ENCODE measurements at places on chromosomes 2 and 18.
A peak's percentile ranks its signal among the peaks of the same experiment; 100 is the strongest.

- DNase-seq, result no peak
Observed at GRCh38 chr2:155035308-155035707, 336.8 kb downstream of the KCNJ3 start.

DNA sequence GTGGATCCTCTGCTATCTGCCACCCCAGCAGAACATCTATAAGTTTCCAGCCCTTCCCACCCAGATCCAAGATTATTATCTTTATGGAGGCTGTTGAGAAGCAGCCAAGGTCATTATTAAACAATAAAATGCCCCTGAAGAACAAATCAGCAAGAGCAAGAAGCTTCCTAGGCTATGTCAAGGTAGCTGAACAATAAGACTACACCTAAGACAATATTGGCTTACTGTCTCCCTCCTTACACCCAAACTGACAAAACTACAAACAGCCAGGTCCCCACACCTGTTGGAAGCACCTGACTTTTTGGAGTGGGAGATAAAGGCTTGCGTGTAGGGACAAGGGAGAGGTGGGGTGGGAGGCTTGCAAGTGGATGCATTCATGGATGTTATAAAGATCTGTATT, 128.5 kb downstream of the SPTBN1 start:
- DNase-seq, result no peak

DNA sequence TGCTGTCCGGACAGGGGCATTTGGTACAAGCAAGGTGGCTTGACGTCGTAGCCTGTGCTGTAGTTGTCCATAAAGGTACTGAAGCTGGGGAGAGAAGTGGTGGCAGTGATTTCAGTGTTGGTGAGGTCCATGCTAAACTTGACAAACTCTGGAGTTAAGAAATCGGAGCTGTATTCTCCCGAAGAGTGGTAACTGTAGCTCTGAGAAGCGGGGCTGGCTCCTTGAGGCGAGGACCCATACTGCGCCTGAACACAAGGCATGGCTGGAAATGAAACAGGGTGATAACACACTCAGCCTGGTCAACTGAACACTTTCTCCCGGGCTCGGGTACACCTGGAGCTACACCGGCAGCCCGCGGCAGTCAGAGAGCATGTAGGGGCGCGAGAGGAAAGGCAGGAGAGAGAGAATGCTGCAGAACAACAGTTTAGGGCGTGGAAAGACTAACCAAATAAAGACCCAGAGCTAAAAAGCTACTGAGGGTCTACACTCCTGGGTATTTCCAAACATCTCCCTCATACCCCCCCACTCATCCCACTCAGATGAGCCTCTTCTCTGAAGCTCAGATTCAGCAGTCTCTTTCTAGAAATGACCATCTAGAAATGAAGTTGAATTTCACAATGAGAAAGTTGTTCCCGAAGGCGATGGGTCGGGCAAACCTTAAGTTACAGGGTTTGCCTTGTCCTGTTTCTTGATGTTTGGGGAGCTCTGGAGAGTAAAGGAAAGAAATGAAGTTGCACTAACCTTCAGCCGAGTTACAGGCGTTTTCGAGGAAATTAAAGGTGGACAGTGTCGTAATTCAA, 2.4 kb downstream of the NR4A2 start:
- DNase-seq, result no peak

DNA sequence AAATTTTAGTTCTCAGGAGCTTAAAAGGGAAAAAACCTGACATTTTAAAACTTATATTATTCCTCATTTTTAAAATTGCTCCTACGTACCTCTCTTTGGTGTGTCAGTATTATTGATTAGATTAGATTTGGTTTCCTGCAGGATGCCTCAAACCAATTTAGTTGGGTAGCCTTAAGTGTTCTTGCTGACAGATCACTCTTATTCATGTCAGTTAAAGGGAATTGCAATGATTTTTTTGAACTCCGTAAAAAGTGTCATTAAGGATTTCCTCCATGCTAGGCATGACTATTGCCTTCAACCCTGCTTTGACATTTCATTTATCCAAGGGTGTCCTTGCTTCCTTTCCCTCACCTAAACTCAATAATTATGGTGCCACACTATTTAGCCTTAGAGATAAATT, 149.0 kb upstream of the CDH7 start:
- DNase-seq, result no peak

- DNase-seq, result no peak
Observed at GRCh38 chr18:56853961-56854360, 202.8 kb downstream of the WDR7 start.

DNA sequence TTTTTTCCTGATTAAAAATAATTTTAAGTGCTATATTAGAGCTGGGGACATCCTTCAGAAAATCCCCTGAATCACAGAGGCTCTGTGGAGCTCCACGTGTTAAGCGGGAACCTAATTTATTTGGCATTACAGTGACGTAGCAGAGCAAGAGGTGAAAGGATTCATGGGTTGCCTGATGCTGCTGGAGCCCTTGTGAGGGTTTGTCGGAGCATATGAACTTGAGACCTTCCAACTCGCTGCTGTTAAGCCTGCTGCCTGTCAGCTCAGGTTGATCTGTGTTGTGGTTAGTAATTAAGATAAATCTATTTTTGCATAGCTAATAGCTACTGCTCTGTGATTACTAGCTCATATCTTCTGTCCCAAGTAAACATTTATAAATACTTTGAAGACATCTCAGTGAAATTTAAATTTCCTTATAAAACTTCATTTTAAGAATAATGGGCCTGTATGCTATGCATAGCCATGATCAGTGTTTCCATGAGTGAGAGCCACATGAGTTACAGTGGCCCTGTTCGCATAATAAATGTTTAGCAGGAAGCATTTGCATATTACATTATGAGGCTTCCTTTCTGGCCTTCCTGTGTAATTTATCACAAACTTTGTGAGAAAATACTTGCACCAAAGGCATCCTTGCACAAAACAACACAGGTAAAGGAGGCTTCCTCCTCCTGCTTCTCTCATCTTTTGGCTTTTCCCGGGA, 438.9 kb downstream of the PTPRM start:
- no peak for DNase-seq

DNA sequence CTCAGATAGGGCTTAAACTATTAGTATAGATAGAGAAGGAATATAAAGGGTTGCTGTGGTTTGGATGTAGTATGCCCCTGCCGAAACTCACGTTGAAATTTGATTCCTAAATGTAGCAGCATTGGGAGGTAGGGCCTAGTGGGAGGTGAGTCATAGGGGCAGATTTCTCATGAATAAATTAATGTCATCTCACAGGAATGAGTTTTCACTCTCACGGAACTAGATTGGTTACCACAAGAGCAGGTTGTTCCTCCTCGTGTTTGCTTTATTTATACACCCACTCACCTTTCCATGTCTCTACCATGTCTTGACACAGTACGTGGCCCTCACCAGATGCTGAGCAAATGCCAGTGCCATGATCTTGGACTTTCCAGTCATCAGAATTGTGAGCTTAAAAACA, 218.2 kb downstream of the RBM43 start:
- peak; percentile 6 for DNase-seq

GRCh38 chr2:63477686-63478085, 110.6 kb downstream of the WDPCP start:
- DNase-seq, result no peak

GRCh38 chr2:102025016-102025501, 33.3 kb downstream of the IL1R2 start:
- DNase-seq, result no peak

- DNase-seq, result no peak
Observed at GRCh38 chr2:241096979-241097378, 5.1 kb downstream of the MTERF4 start.

DNA sequence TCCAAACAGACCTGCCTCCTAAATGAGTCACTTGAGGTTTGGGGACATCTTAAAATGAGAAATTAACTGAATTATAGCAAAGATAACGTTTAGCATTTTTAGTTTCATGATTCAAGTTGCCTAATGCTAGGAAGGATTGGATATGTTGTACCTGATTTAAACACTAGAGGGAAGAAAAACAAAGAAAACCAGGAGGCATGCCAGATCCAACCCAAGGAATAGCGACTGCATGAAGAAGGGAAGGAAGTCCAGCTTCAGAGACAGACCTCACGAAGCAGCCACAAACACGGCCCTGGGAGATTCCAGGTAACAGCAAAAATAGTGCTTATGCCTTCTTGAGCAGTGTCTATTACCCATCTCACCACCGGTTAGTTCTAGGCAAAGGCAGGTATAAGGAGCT, 499.9 kb upstream of the SPHKAP start:
- no peak for DNase-seq

DNA sequence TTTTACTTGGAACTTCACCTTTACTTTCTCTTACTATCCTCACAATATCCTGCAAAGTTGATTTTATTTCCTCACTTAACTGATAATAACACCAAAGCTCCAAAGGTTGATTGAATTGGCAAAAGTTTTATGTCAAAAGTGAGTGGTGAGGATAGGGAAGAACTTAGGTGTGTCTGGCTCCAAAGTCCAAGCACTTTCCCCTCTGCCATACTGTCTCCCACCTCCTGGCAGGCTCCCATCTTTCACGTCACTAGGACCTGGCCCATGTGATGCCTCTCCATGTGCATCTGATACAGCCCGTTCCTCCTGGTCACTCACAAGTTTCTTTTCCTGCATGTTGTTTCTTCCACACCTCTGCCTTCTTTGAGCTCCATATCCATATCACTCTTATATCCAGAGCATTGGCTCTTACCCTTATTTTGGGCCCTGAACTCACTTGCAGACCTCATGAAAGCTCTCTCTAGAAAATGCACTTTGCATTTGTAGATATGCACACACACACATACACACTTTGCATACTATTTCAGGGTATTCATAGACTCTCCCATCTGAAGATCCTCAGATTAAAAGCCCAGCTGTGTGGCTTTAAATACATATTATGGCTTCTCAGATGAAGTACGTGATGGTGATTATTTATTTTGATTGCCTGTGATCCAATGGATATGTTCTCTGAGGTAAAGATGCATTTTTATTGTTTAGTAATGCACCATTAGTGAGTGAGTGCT, 12.3 kb downstream of the MEP1B start:
- no peak for DNase-seq

DNA sequence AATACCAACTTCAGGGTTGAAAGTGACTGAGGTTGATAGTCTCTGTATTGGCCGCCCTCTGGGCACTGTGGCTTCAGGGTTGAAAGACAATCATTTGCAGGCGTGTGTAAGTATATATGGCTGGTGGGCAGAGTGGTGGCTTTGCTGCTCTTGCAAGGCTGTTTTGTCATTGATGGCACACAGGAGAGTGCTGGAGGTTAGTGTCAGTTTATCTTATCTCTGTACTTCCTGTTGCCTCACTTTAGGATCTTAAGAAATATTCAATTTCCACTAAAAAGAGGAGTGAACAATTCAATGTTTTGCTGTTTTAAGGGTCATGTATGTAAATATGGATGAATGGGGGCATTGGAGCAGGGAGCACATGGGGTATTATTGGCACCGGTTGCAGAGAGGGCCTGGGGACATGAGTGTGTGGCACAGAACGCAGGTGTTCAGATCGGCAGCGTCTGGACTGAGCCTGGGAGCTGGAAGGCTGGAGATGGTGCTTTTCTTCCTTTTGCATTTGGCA, 51.5 kb downstream of the NCK2 start:
- DNase-seq, result no peak

GRCh38 chr18:79182047-79182713, 113.0 kb downstream of the ATP9B start:
- no peak for DNase-seq

- no peak for DNase-seq
Observed at GRCh38 chr2:121596221-121597080, 52.8 kb downstream of the CLASP1 start.

- DNase-seq, result no peak
Observed at GRCh38 chr2:45273412-45274249, 264.4 kb upstream of the SIX2 start.

GRCh38 chr2:181142514-181142913, 162.1 kb downstream of the UBE2E3 start:
- no peak for DNase-seq

DNA sequence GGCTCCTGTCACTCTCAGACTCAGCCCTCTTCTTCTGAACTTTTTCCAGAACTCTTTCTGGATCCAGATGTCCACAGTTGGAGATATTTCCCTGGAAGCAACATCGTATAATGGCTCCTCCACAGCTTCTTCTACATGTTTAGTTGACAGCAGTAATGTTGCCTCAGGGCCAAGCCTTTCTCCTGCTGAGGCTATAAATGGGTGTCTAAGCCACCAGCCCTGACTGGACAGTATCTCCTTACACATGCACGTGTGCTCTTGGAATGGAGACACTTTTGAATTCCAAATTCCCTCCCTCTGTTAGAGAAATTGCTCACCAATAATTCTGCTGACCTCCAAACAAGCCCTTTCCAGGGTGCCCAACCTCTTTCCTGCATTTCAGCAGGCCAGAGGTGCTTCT, 156.2 kb upstream of the PIK3C3 start:
- no peak for DNase-seq

Data from NCI-H2107 (cell line).